Stimulated activated CD4-positive, alpha-beta T cell treated with anti-CD3 and anti-CD28 coated beads, Interleukin-12 subunit alpha, Interleukin-12 subunit beta, amount 100 ng/mL, for 24 hours (primary cell): ENCODE measurements at places on chromosomes 3 and 15.

GRCh38 chr3:65664446-65664845 is 374.3 kb downstream of the MAGI1 start:
- no peak for DNase-seq

DNA sequence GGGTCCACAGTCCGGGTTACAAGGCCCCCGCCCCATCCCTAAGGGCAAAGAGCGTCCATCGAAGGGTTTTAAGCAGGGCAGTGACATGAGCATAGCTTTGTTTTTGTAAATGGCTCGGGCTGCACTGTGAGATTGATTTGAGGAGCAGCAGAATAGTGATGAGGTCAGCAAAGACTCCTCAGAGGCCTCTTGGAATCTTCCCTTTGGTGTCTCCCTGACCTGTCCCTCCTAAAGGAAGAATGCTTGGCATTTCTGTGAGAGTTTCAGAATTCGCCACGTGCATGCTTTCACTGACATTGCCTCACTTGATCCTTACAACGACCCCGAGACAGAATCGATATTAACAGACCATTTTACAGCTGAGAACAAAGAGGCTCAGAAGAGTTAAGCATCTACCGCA is 20.3 kb downstream of the LAMP3 start:
- DNase-seq = no peak

GRCh38 chr15:41811432-41812195 is 16.3 kb upstream of the JMJD7 start:
- peak; percentile 46 for DNase-seq

DNA sequence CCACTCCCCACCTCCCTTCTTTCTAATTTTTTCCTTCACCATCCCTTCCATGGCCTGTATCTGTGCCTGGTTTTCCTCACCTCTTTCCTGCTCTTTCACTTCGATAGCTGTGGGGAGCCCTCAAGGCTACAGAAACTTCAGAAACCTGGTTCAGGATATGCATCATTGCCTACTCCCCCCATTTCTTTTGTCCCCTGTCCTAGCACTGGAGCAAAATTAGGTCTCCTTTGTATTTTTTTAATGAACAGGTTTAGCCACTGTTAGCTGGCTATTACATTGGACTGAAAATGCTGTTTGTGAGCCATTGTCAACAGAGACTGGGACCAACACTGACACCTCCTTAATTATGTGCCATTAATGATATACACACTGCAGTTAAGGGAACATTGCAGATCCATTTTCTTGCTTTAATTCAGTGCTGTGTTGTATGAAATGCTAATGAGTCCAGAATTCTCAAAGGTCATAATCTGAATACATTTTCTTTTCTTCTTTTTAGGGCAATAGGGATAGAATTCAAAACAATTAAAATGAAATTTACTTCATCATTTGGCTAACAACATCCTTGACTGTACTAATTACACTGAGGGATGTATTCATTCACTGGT is 138.6 kb downstream of the PDCD6IP start:
- DNase-seq = no peak

GRCh38 chr3:169091196-169091823 is 572.2 kb downstream of the MECOM start:
- no peak for DNase-seq

DNA sequence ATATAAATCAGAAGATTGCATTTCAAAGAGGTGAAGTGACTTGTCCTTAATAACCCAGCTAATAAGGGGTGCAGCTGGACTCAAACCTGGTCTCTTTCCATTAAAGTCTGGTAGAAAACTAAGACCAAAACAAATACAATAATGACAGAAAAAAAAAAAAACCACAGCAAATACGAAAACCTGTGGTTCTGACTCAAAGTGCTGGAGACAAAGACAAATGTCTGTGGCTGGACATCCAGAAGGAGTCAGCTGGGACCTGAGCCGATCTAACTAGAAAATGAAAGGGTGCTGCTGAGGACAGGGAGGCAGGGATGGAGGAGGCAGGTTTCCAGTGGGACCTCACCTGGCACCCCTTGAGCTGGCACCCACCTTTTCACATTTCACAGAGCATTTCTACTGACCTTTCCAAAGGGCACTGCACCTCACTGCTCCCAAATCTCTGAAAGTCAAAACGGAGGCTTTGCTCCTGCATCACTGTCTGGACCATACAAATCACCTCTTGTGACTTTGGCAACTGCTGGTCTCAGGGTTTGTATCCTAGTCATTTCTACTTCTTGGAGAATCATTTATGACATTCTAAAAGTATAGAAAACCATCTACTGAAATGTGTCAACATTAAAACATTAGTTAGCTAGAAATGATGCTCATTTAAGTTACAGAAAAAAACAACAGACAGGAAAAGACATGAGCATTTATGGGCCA is 61.7 kb downstream of the CCNL1 start:
- no peak for DNase-seq

DNA sequence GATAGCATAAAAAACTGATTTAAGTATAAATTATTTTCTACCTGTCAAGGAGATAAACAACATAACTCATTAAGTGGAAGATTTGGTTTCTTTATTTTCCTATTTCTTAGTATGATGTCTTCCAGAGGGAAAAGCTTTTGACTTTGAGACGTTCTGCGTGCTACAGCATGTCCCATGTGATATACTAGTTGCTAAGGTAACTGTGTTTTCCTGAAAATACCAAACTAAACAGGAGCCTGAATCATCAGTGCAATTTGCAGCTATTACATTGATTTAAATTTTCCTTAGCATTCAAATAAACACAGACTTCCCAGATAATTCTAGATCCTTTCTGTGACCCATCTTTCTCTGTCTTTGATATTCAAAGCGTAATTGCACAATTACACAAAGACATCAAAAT is 117.7 kb upstream of the P2RY1 start:
- DNase-seq = no peak

GRCh38 chr3:193962986-193963685 is 172.8 kb upstream of the HES1 start:
- DNase-seq = no peak

- no peak for DNase-seq
Observed at GRCh38 chr15:88711806-88712205, 73.0 kb downstream of the ISG20 start.

DNA sequence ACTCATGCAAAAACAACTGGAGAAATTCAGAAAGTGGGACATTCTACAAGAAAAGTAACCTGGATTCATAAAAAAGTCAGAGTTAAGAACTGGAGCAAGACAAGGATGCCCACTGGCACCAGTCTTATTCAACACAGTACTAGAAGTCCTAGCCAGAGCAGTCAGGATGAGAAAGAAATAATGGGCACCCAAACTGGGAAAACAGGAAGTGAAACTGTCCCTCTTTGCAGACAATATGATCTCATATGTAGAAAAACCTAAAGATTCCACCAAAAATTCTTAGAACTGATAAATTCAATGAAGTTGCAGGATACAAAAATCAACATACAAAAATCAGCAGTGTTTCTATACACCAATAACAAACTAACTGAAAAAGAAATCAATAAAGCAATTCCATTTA is 37.4 kb downstream of the TXNRD3 start:
- no peak for DNase-seq

GRCh38 chr15:65223996-65224395 is 12.7 kb upstream of the CILP start:
- no peak for DNase-seq

- DNase-seq = no peak
Observed at GRCh38 chr3:10011631-10012030, 14.6 kb upstream of the FANCD2 start.

DNA sequence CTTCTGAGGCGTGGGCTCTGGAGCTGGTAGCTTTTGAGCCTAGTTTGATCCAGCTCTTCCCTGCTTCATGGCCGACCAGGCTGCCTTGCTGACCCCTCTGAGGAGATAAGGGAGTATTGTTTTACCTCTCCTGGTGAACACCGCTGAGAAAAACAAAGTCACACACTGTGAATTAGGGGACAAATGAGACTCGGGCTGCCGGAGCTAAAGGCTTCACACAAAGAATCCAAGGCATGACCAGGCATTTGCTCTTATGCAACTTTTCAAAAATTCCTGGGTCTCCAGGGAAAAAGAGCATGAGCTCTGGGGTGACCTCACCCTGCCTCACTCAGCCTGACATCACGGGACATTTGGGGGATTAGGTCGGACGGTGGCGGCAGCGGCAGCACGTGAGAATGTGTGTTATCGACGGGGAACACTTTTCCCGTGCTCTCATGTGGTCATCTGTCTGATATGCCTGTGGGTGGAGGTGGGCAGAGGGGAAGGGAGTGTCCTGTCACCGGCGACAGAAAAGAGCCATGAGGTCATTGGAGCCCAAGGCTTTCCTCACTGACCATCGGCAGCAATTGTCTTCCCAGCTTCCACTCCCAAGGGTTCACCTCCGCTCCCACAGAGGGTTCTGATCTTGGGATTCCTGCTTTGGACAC is 61.0 kb downstream of the TMEM44 start:
- DNase-seq = no peak

- DNase-seq = no peak
Observed at GRCh38 chr15:94451466-94451865, 220.1 kb downstream of the MCTP2 start.

- DNase-seq = no peak
Observed at GRCh38 chr15:36748366-36749115, 169.1 kb downstream of the CDIN1 start.

DNA sequence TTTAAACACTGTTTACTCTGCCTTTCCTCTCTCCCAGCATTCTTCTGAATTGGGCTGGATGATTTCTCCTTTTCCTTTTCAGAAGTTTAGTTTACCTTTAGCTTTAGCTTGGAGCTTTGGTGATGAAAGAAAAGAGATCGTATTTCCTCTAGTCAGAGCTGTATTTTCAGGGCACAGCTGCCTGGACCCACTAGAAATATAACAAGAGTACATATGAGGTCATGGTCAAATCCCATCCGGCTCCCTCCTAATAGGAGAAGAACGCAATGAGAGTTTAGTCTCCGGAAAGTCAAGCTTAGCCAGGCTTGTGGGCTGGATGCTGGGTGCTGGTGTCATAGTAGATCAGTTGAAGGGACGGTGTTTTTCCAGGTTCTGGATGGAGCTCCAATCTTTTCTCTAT is 177.1 kb upstream of the PFN2 start:
- DNase-seq = no peak

GRCh38 chr3:145145461-145145860 is 1015.5 kb downstream of the PLOD2 start:
- no peak for DNase-seq

GRCh38 chr3:183434992-183435391 is 6.6 kb upstream of the MCF2L2 start:
- DNase-seq = no peak

- no peak for DNase-seq
Observed at GRCh38 chr3:24220859-24221657, 273.6 kb downstream of the THRB start.

GRCh38 chr3:36678216-36679013 is 85.9 kb downstream of the DCLK3 start:
- DNase-seq = no peak

GRCh38 chr15:92937901-92938300 is 37.8 kb downstream of the CHD2 start:
- DNase-seq = no peak

- DNase-seq = no peak
Observed at GRCh38 chr15:73802431-73803041, 49.4 kb upstream of the INSYN1 start.

GRCh38 chr3:111831840-111832239 is 27.2 kb upstream of the PHLDB2 start:
- DNase-seq = no peak

GRCh38 chr3:186519021-186519658 is 25.0 kb downstream of the CRYGS start:
- peak; percentile 46 for DNase-seq

DNA sequence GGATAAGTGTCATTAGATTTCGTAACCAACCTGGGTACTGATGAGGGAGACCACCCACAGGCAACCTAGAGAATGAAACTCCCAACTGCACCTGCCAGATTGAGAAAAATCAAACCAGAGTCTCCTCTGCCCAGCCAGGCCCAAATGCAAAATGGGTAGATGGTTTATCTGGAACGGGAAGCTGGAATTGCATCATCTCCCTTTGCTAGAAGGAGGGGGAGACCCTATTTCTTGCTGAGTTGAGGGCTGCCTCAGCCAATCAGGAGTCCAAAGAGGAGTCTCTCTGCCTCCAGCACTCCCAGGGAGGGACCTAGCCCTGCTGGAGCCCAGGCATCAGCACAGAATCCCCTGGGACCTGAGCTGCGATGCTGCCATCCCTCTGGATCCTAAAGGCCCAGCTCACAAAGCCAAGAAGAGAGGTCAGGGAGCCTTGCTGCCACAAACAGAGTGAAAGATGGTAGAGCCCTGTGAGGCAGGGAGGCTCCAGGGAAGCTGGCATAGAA is 8.1 kb downstream of the RMDN3 start:
- no peak for DNase-seq

- DNase-seq = no peak
Observed at GRCh38 chr3:98695796-98696195, 67.3 kb upstream of the ST3GAL6 start.

- DNase-seq = no peak
Observed at GRCh38 chr3:47260605-47261004, 22.0 kb downstream of the KIF9 start.

DNA sequence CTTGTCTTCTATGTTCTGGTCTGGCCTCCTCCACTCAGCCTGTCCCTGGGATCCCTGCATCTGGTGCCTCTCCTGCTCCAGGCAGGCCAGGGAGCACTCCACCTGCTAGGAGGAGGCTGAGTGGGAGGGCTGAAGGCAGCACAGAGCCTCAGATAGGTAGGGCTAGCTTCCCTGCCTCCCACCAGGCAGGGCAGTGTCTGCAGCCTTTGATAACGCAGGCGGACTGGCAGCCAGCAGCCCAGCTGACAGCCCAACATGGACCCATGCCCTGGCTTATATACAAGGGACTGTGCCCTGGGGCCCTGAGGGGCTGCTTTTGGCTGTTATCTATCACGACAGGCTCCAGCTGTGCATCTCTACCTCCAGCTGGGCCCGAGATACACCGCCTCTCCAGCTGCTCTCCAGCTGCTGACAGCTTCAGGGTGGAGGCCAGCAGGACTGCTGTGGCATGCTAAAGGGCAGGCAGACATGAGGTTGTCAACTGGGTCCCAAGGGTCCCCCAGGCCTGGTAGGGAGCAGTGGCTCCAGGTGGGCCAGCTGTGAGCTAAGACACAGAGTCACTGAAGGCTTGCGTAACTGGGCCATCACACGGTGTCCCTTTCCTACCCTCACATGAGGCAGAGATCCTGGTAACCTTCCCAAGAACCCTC is 5.2 kb upstream of the CLK3 start:
- DNase-seq = no peak

DNA sequence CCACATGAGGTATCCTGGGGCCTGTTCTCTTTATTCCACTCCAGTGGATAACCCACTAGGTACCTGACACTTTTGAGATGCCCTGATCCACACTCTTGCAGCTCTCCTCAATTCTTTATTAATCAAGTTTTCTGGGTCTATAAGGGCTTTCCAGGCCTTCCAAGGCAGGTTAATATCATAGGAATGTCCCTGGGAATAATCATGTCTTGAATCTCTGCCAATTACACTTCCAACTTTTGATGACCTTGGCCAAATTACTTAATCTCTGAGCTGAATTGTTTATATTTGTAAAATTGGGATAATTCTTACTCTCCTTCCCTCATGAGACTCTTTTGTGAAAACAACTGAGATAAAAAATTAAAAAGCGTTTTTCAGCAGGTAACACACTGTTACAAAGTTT is 881.7 kb downstream of the MCTP2 start:
- DNase-seq = no peak

- no peak for DNase-seq
Observed at GRCh38 chr3:104554425-104554824, 812.3 kb upstream of the ALCAM start.
